ENCODE measurements at places on chromosomes 3 and 15.

- no peak for DNase-seq
Measured at GRCh38 chr15:64019764-64020163, 26.5 kb downstream of the DAPK2 start.

GRCh38 chr3:191070762-191071403 lies 128.2 kb upstream of the OSTN start:
- DNase-seq: no peak

- no peak for DNase-seq
Measured at GRCh38 chr3:161291191-161291901, 70.2 kb downstream of the NMD3 start.

GRCh38 chr3:14921034-14921616 lies 26.3 kb upstream of the NR2C2 start:
- peak; percentile 56 for DNase-seq

GRCh38 chr15:35466476-35466875 lies 79.5 kb downstream of the DPH6 start:
- DNase-seq: no peak

- DNase-seq: no peak
Measured at GRCh38 chr3:105304487-105304886, 62.2 kb upstream of the ALCAM start.

- peak; percentile 47 for DNase-seq
Measured at GRCh38 chr15:45200799-45201556, 13.2 kb upstream of the SHF start.

GRCh38 chr3:5136211-5136918 lies 14.3 kb downstream of the ARL8B start:
- DNase-seq: no peak

DNA sequence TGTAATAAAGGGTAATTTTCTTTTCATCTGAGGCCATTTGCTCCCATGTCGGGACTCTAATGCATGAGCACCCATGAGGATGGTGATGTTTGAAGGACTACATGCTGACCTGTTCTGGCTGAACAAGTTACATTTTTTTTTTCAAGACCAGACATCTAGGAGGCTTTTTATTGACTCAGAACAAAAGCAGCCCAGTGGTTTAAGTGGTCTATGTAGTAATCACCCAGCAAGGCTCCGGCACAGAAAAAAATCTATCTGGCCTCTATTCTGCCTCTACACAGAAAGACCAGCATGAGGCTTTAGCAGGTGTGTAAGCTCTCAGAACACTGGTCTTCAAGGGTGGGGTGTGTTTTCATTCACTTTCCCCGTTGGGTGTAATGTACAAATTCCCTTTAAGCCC lies 95.1 kb upstream of the ZBED2 start:
- no peak for DNase-seq

GRCh38 chr15:76963596-76963995 lies 31.3 kb upstream of the PSTPIP1 start:
- DNase-seq: no peak

- no peak for DNase-seq
Measured at GRCh38 chr3:58088501-58088900, 80.3 kb downstream of the FLNB start.

DNA sequence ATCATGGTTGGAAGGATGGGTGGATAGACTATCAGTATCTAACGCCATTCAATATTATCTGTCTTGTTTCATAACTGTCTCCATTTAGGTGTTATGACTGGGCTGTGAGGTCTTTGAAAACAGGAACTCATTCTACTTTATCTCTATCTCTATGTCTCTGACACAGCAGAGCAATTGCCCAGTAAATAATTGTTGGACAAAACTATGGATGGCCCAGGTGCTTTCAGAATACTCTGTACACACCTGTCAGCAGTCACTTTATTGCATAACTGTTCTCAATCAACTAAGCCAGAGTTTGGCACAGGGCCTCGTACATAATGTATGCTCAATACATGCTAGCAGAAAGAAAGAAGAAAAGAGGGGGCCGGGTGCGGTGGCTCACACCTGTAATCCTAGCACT lies 210.3 kb downstream of the OPA1 start:
- DNase-seq: no peak

DNA sequence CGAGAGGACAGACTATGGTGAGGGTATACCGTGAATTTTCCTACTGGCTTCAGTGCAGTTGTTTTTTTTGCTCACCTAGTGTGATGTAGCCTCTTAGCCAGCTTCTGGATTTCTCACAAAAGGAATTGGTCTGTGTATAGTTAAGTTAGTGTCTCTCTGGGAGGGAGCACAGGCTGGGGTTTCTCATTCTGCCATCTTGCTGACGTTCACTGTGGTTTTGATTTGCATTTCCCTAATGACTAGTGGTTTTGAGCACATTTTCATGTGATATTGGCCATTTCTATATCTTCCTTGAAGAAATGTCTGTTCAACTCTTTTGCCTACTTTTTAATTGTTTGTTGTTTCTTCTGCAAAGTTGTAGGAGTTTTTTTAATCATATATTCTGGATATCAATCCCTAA lies 2.2 kb upstream of the CD86 start:
- no peak for DNase-seq

GRCh38 chr15:63668601-63669000 lies 71.4 kb downstream of the FBXL22 start:
- no peak for DNase-seq

GRCh38 chr3:167198949-167199600 lies 181.0 kb downstream of the ZBBX start:
- no peak for DNase-seq

DNA sequence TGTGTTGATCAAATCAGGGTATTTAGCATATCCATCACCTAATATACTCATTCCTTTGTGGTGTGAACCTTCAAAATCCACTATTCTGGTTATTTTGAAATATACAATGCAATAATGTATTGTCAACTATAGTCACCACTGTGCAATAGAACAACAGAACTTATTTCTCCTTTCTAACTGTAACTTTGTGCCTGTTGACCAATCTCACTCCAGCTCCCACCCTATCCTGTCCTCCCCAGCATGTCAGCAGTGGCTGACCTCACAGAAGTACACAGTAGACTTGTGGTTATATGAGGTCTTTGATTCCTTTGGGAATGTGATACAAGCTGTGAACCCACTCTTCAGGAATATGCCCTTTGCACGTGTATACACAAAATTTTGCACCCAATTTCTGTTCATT lies 64.2 kb downstream of the ECT2 start:
- DNase-seq: no peak

- DNase-seq: no peak
Measured at GRCh38 chr15:26214290-26214689, 351.2 kb upstream of the ATP10A start.

Measured in COLO829 (cell line).